Hindlimb muscle (tissue), 1 donor: ENCODE measurements at places on chromosomes 6 and 20. TPM values are rescaled to one million over a fixed set of nuclear protein-coding genes. Genes with fewer than 3 reads are reported as not detected.

DNA sequence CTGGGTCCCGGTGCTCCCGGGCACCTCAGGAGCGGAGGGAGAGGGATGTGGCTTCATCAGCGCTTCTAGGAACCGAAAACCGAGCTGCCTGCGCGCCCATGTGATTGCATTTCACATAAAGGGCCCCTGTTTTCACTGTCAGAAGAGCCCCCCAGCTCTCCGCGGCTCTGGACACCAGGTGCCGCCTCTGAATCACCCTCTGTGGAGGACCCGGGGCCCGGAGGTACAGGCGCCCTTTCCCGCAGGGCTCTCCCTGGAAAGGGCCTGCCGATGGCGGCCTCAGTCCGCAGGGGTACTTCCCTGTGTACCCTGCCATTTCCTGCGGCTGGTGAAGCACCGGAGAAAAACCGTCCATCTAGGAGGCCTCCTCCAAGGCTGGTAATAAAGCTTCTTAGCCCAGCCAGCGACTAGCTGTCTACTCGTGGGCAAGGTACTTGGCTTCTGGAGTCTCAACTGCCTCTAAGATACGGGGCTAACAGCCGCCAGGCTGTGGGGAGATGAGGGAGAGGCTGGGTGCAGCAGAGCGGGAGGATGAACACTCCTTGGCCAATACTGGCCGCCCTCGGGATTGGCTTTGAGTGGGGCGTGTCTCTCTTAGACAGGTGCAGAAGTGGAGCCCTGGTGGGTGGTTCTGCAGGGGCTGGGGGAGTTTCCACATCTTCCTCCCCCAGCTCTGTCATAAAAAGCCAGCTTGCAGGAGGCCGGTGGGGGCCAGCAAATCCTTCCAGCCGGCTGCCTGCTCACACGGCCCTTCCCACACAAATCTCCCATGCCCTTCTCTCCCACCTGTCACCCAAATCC is 1.6 kb downstream of the PPP1R16B start:
- no peak for DNase-seq

DNA sequence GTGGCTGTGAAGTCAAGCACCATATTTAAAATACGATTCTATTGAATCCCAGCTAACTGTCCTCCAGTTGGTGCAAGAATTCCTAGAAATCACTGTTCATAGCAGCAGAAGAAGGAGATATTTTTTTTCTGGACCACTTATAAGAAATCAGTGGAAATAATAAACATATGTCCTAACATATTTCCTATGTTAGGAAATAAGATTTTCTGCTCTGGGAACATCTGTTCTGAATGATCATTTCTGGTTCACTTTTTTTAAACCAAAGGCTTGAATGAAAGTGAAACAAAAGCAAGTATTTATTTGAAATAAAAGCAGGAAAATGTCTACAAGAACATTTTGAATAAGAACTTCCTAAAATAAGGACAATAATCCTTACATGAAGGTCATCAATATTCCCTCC is 138.9 kb upstream of the RALGAPA2 start:
- no peak for DNase-seq

- no peak for DNase-seq
These were observed 208.1 kb upstream of the CDYL start for GRCh38 chr6:4568138-4568537.

DNA sequence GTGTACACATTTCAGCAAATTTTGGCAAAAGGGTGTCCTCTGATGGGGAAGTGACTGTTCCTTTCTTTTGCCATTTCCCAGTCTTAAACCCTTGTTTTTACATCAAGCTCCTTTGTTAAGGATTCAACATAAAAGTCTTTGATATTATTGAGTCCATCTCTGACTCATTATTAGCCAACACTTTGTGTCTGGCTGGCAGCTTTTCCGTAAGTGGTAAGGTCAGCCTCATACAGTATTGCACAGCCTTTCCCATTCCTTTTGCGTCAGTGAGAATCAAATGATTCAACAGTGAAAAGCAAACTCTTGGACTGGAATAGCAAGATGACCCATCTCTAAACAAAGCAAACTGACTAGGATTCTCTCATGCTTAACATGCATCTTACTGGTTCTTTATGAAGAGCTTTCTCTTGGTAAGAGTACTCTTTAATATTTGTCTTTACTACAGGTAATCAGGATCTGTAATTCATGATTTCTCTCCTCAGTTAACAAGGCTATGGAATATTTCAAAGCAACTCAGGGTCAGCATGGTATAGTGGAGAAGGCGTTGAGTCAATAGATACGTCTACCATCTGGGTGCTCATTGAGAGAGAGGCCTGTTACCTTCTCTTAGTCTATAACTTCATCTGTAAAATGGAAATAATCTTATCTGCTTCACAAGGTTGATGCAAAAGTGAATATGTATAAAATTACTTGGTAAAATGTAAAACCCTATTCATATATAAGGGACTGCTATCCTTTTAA is 183.6 kb downstream of the PRL start:
- no peak for DNase-seq

- no peak for DNase-seq
These were observed 44.6 kb upstream of the SH3BGRL2 start for GRCh38 chr6:79586548-79586947.

DNA sequence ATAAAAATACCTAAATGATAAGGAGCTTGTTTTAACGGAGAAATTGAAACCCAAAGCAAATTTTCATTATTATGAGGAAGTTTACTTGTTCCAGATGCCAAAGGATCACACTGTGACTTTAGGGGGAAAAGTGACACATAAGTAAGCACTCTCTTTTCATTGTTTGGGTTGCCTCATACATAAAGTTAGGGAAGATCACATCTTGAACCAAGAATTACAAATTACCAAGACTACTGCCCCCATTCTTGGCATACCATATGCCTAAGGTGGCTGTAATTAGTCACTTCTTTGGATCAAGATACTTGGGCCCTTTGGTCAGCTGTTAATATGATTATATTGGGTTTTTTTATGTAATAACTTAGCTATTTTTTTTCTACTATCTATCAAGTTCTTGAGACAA is 269.0 kb downstream of the COL12A1 start:
- DNase-seq = no peak

- DNase-seq = no peak
These were observed 123.9 kb upstream of the BACH2 start for GRCh38 chr6:90420500-90420899.

DNA sequence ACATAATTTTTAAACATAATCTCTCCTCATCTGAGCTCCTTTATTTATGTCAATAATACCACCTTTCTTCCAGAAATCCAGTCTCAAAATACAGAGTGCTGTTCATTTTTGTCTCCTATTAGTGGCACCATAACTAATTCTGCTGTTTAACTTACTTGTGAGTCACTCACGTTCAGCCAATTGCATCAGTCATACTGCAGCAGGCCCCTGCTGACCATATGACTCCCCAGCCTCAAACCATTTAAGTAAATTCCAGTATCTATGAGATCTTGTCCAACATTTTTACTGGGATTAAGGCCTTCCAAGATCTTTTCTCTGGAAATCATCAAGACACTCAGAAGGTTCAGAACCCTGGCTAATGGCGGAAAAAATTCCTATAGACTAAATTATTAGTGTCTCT is 982.2 kb upstream of the MAP3K7 start:
- no peak for DNase-seq

DNA sequence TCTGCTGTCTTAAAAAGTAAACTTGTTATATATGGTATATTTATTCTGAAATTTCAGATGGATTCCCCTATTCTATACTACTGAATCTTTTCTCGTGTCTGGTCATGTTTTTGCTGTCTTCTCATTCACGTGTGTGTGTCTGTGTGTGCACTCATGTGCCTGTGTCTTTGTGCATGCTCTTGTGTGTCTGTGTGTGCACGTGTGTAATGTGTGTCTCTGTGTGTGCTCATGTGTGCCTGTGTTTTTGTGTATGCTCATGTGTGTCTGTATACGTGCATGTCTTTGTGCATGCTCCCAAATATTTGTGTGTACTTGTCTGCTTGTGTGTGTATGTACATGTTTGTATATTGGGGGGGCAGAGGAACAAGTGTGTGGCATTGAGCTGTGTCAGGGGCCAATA is 34.0 kb downstream of the PRR18 start:
- DNase-seq = no peak

GRCh38 chr20:35478804-35479472 is 23.5 kb downstream of the CEP250 start:
- no peak for DNase-seq

- no peak for DNase-seq
These were observed 950 bp downstream of the KCTD20 start for GRCh38 chr6:36443471-36444428.

DNA sequence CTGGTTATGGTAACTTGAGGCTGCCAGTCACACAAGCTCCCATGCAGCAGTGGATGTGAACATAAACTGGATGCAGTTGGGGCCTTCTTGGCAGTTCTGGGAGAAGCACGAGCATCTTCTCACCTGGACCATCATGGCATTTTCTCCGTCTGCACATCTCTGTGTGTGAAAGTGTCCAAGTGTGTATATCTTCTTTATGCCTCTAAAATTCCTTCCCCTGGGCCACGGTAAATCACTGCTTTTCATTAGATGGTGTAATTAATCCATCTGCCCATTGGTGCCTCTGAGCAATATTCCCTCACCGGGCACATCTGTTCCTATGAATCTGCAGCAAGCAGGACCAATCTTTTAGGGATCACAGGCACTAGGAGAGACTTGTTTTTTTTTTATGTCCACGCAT is 138.0 kb downstream of the MAP3K7 start:
- no peak for DNase-seq

GRCh38 chr6:15366879-15367278 is 121.0 kb downstream of the JARID2 start:
- DNase-seq = no peak

- no peak for DNase-seq
These were observed 35.6 kb downstream of the ADGRF4 start for GRCh38 chr6:47733879-47734558.

- no peak for DNase-seq
These were observed 221.0 kb upstream of the PDE10A start for GRCh38 chr6:165883851-165884640.

GRCh38 chr20:1229541-1229940 is 3.7 kb downstream of the RAD21L1 start:
- DNase-seq = no peak

DNA sequence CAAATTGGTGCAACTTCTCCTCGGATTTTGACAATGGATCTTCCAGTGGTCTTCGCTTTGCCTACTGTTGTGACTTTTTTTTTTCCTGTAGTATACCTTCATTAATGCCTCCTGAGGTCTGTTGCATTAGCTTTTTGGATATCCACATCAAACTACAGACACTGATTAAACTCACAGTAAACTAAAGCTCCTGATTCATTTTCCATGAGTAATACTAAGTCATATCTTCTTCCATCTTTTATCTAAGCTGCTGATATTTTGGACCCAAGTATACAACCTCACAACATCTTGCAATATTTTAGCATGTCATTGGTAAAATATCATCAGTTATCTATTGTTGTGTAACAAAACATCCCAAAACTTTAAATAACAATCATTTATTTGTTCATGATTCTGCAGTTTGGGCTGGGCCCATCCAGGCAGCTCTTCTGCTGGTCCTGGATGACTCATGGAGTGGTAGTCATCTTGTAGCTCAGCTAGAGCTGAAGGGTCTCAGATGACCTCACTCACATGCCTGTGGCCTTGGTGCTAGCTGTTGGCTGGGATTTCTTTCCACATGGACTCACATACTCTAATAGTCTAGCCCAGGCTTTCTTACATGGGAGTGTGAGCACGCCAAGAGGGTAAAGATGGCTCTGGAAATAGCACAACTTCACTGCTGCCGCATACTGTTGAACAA is 78.3 kb upstream of the SRSF6 start:
- DNase-seq = no peak

DNA sequence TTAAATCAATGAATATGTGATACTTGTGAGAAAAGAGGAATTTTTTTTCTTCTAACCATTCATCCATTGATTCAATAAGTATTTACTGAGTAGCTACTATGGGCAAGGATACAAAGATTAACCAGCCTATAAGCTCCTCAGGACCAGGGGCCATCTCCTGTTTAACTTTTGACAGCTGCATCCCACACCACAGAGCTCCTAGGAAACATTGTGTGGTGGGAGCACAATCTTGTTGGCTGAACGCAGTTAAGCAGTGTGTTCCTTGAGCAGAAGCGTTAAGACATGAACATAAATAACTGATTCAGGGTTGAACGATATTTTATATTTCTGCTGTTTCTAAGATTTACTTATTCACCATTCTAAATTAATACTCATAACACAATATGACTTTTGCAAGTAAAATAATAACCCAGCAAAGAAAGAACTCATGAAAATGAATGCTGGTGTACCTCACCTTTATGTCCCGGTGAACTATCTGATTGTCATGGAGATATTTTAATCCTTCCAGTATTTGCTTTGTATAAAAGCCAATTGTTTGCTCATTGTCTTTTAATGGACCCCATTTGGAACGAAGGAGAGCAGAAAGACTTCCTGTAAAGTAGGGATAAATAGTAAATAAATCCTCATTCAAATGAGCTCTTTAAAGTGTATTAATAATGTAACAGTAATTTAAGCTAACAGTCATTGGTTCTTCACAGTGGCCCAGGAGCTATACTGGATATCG is 62.6 kb upstream of the MAP7 start:
- no peak for DNase-seq

- DNase-seq = peak; percentile 73
These were observed 234.5 kb upstream of the ZNF217 start for GRCh38 chr20:53828088-53828681.

DNA sequence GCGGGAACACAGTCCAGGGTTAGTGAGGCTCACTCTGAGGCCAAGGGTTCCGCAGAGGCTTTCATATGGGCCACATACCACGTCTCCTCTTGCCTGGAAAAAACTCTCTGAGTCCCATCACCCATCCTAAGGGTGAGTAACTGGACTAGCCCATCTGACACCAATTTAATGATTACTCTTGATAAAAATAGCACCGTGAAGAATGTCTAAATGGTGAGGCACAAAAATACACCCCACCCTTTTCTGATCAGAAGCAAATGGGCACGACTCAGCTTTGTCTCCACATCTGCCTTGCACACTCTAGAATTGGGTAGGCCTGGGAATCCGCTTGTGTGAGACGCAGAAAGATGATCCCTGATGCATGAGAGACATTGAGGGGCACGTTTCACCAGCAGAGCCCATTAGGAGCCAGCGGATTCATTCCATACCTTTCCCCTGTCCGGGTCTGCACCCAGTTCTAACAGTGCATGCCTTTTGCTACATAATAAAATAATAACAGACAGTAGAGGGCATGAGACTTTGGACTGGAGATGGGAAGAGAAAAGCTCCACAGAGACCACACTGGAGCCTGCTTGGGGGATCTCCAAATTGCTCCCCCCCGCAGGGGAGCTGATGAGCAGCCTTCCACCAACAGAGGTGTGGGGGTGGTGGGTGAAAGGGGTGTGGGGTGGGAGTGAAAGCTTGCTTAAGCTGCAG is 110.0 kb upstream of the KCNK16 start:
- no peak for DNase-seq

GRCh38 chr6:3794092-3794491 is 42.6 kb upstream of the PXDC1 start:
- no peak for DNase-seq

RIPOR2 gene
- polyA plus RNA-seq = 29.4 TPM

PRICKLE4 gene
- 2.0 TPM for polyA plus RNA-seq

CSE1L gene
- 53.3 TPM for polyA plus RNA-seq

ABHD16A gene
- 54.6 TPM for polyA plus RNA-seq

SPTLC3 gene
- 1.5 TPM for polyA plus RNA-seq

WFDC5 gene
- not detected for polyA plus RNA-seq

BTBD3 gene
- 38.6 TPM for polyA plus RNA-seq

OXT gene
- polyA plus RNA-seq = 0.50 TPM

SUMO4 gene
- polyA plus RNA-seq = 0.52 TPM

BMP7 gene
- 4.6 TPM for polyA plus RNA-seq
